Mucosa of descending colon (tissue), 3 donors: ENCODE measurements at places on chromosomes 7 and 10. TPM values are rescaled to one million over a fixed set of nuclear protein-coding genes. Genes with fewer than 3 reads are reported as not detected.

DNA sequence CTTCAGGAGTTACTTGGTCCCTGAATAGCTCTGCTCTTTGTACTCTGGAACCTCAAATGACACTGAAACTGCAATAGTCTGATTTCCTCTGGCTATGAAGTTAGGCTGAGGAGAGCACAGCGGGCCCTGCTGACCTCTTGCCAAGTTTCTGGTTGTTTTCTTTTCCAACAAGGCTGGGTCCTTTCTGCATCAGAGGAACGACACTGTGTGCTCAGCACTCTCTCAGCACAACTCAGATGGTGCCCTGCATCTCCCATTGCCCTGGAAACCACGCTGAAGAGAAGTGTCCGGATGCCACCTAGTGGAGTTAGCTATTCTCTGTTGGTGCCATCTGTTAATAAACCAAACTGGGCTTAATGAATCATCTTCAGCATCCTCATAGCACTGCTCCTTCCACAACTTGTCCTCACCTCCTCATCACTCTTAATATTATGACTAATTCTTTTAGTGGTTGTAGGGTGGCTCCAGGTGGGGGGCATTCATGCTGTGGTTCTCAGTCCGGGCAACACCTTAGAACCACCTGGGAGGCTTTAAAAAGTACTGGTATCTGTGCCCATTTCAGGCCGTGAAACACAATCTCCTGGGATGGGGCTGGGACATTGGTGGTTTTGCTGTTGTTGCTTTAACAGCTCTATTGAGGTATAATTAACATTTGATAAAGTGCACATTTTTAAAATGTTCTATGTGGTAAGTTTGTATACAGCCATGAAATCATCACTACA lies 8.2 kb upstream of the EFCAB10 start:
- no peak for DNase-seq

GRCh38 chr7:999941-1000935 lies 17.3 kb downstream of the CYP2W1 start:
- DNase-seq = no peak

GRCh38 chr7:88432301-88432700 lies 125.6 kb upstream of the STEAP4 start:
- DNase-seq = no peak

GRCh38 chr7:29146888-29147609 lies 712 bp upstream of the CPVL start:
- DNase-seq = no peak

- DNase-seq = no peak
These were observed 216.6 kb downstream of the TWIST1 start for GRCh38 chr7:18900803-18901202.

- DNase-seq = no peak
These were observed 114.2 kb downstream of the PPP1R3A start for GRCh38 chr7:113804475-113805095.

- DNase-seq = peak; percentile 81
These were observed 32.7 kb downstream of the CALML5 start for GRCh38 chr10:5466451-5467206.

- no peak for DNase-seq
These were observed 272.5 kb downstream of the SEMA3A start for GRCh38 chr7:83921941-83922607.

- DNase-seq = no peak
These were observed 215.2 kb downstream of the FANK1 start for GRCh38 chr10:126111516-126111915.

GRCh38 chr7:82428186-82428961 lies 15.2 kb downstream of the CACNA2D1 start:
- no peak for DNase-seq

- no peak for DNase-seq
These were observed 17.4 kb upstream of the KIF5B start for GRCh38 chr10:32073659-32074058.

GRCh38 chr7:136086712-136087111 lies 109.6 kb upstream of the MTPN start:
- no peak for DNase-seq

- peak; percentile 72 for DNase-seq
These were observed 96.4 kb downstream of the CCSER2 start for GRCh38 chr10:84424731-84425167.

GRCh38 chr7:2572101-2572842 lies 13.5 kb downstream of the IQCE start:
- DNase-seq = no peak

GRCh38 chr10:62778125-62778524 lies 26.4 kb upstream of the ADO start:
- DNase-seq = no peak

GRCh38 chr10:64426745-64427144 lies 905.5 kb downstream of the REEP3 start:
- no peak for DNase-seq

Gene PRPS1L1
- not detected for total RNA-seq

Gene ASAH2B
- 5.5 TPM for total RNA-seq

Gene CDHR3
- total RNA-seq = 18.4 TPM

Gene ITIH5
- 46.6 TPM for total RNA-seq

Gene STMP1
- total RNA-seq = 28.5 TPM

Gene SPRN
- total RNA-seq = 0.25 TPM

Gene HOXA11
- 27.2 TPM for total RNA-seq

Gene C10orf88
- total RNA-seq = 6.4 TPM
